ENCODE measurements at places on chromosomes 2 and 18. TPM values are rescaled to one million over a fixed set of nuclear protein-coding genes. Genes with fewer than 3 reads are reported as not detected.

Gene CCDC150
- polyA plus RNA-seq, result 0.71 TPM

Gene TRPM8
- polyA plus RNA-seq, result not detected

Gene TPO
- polyA plus RNA-seq, result 0.08 TPM

Gene DUSP2
- 0.48 TPM for polyA plus RNA-seq

Gene LIPG
- polyA plus RNA-seq, result 0.16 TPM

Gene KCNJ13
- polyA plus RNA-seq, result not detected

Gene PIEZO2
- polyA plus RNA-seq, result 2.1 TPM

Gene CRYBA2
- 7.2 TPM for polyA plus RNA-seq

Gene CDH19
- polyA plus RNA-seq, result 6.3 TPM

Gene ANKRD53
- polyA plus RNA-seq, result 5.1 TPM

Gene KCNG3
- polyA plus RNA-seq, result 0.40 TPM

Gene PRSS56
- polyA plus RNA-seq, result not detected

Gene TSPYL6
- not detected for polyA plus RNA-seq

Gene GAL3ST2
- polyA plus RNA-seq, result not detected

Gene ALPG
- not detected for polyA plus RNA-seq

Gene PJVK
- 19.6 TPM for polyA plus RNA-seq

Gene MLPH
- polyA plus RNA-seq, result 3.0 TPM

Gene ACOXL
- polyA plus RNA-seq, result 0.13 TPM

Gene SLC23A3
- 4.3 TPM for polyA plus RNA-seq

Gene NCKAP5
- 1.1 TPM for polyA plus RNA-seq

Gene AQP12B
- polyA plus RNA-seq, result not detected

Gene FAM237A
- polyA plus RNA-seq, result not detected

Gene IL1RL1
- 60.5 TPM for polyA plus RNA-seq

Gene TXNL4A
- polyA plus RNA-seq, result 98.6 TPM
